CD4-positive, alpha-beta T cell treated with Interleukin-6 for 4 hours (primary cell): ENCODE measurements at places on chromosomes 6 and 20.

- DNase-seq: no peak
Measured at GRCh38 chr20:48791666-48792071, 36.1 kb downstream of the PREX1 start.

GRCh38 chr20:38152175-38152620 is 12.9 kb downstream of the TGM2 start:
- no peak for DNase-seq

GRCh38 chr20:35174458-35175216 is 2.8 kb downstream of the PROCR start:
- no peak for DNase-seq

GRCh38 chr6:159957071-159957673 is 11.7 kb upstream of the IGF2R start:
- DNase-seq: no peak

GRCh38 chr20:61340157-61340556 is 88.1 kb downstream of the CDH4 start:
- DNase-seq: no peak
